ENCODE measurements at places on chromosomes 11 and 22.

DNA sequence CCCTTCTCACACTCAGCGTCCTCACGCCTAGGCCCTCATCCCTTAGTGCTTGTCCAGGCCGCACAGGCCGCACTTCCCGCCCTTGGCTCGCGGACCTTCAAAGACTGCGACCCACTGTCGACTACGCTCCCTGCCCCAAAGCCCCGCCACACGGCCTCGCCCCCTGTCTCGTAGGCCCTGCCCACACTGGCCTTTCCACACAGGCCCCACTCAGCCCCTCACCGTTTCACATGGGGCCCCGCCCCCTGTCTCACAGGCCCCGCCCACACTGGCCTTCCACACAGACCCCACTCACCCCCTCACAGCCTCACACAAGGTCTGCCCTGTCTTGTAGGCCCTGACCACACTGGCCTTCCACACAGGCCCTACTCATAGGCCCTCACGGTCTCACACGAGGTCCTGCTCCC, 11.0 kb downstream of the NRXN2 start:
- DNase-seq: no peak

- no peak for DNase-seq
Measured at GRCh38 chr11:6557761-6558674, 45.4 kb downstream of the RRP8 start.

- no peak for DNase-seq
Measured at GRCh38 chr11:95301474-95301873, 70.5 kb upstream of the SESN3 start.

DNA sequence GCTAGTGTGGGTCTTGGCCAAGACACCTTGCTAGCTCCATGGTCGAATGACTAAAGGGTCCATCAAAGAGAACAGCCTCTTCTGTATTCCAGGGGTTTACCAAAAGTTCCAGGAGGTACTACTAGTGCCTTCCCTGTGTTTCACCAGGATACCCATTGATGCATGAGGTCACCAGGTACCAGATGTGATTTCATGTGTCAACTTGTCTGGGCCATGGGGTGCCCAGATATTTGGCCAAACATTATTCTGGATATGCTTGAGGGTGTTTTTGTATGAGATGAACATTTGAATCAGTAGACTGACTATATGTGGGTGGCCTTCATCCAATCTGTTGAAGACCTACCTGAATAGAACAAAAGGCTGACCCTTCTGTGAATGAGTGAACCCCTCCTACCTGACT, 92.8 kb downstream of the GALNT18 start:
- no peak for DNase-seq

DNA sequence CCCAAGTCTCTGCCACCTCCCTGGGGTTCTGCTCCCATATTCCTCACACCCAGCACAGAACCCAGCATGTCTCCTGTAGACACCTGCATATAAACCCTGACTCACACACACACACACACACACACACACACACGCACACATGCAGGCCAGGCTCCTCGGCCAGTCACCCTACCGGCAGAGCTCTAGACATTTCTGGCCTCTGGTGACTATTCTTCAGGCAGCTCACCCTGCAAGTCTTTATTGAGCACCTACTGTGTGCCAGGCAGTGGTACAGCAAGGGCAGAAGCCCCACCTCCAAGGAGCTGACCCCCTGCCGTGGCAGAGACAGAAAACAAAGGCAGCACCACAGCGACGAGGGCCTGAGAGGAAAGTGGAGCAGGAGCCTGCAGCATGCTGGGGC, 50.3 kb downstream of the CDKN1C start:
- no peak for DNase-seq

GRCh38 chr22:44624689-44625420, 77.1 kb upstream of the PRR5 start:
- no peak for DNase-seq

GRCh38 chr22:25109878-25110595, 89.6 kb upstream of the CRYBB3 start:
- no peak for DNase-seq

Measured in naive thymus-derived CD8-positive, alpha-beta T cell (primary cell).